ENCODE measurements at places on chromosomes 4 and X.
A peak's percentile ranks its signal among the peaks of the same experiment; 100 is the strongest.

GRCh38 chr4:145048817-145049216 lies 49.2 kb downstream of the ANAPC10 start:
- no peak for DNase-seq

GRCh38 chr4:161650812-161651211 lies 513.0 kb downstream of the FSTL5 start:
- peak; percentile 2 for DNase-seq

- DNase-seq, result no peak
Observed at GRCh38 chrX:87078231-87078630, 439.4 kb upstream of the KLHL4 start.

DNA sequence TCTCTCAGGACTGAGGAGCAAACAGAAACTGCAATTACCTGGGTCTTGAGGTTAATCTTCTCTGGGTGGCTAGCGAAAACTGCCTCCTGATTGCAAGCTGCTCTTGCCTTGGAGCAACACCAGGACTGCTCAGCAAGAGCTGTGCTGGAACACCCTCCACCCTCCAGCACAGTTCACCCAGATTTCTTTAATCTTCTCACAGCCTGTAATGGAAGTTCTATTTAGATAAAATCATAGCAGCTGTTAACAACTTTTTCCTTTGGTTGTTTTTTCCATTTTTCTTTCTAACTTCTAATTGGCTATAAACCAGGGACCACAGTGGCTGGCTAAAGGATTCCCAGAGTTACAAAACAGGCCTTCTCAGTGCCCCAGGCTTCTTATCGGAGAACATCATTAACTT lies 36.3 kb downstream of the OPHN1 start:
- no peak for DNase-seq

DNA sequence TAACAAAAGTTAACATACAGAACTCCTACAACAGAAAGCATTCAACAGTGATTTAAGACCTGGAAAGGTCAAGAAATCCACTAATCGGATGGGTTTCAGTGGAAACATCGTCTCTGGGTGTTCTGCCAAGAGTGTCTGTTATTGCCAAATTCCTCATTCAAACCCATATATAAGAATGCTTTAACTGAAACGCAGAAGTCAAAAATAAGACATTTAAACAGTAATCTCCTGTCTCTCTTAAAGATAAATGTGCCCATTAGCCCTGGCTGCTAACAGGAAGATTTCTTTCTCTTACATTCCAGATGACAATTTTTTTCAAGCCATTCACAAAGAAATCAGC lies 31.5 kb downstream of the DCTD start:
- DNase-seq, result no peak

DNA sequence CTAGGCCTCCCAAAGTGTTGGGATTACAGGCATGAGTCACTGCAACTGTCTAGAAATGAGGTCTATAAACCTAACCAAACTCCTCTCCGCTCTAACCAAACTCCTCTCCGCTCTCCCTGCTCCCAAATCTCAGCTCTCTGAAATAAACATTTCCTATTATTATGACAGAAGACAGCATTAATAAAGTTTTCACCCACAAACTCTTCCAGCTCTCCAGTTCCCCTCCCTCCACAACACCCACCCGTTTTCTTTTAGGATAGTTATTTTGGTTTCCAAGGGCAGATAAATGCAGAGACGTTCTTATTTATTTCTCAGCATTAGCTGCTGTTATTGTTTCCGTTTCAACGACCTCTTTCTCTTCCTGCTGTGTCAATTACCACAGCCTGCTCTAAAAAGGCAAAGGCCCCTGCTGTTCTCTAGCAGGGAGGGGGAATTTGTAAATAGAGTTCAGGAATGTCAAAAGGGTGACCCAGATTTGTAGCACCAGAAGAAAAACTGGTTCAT lies 13.3 kb upstream of the SCD5 start:
- no peak for DNase-seq

GRCh38 chrX:41666251-41666650 lies 22.5 kb upstream of the GPR34 start:
- DNase-seq, result no peak

DNA sequence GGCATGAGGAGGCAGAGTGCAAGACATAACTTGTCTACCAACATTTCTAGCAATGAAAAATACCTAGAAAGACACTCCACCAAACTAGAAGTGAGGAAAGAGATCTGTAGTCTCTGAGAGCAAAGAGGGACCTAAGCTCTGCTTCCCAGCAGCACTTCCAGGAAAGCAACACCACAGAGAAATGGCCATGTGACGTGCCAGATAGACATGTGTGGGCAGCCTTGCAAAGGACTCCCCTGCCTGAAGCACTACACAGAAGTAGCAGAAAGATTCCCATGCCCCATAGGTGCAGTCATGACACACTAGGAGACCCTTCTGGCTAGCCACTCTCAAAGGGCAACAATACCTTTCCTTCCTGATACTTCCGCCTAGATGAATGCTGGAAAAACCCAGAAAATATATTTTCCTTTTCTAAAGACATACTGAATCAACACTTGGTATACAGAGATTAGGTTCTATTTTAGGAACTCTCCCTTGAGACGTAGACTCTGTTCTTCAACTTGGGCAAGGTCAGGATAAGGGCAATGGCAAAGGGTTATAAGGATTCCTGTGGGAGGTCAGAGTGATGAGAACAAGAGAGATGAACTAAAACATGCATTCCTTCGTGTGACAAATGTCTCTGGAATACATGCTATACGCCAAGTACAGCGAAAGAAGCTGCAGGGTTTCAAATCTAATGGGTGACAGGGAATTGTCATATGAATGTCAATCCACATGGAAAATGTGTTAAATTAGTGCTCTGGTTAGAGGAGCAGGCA lies 187.5 kb upstream of the ETNPPL start:
- no peak for DNase-seq

- DNase-seq, result no peak
Observed at GRCh38 chr4:152072001-152072485, 311.2 kb upstream of the GATB start.

DNA sequence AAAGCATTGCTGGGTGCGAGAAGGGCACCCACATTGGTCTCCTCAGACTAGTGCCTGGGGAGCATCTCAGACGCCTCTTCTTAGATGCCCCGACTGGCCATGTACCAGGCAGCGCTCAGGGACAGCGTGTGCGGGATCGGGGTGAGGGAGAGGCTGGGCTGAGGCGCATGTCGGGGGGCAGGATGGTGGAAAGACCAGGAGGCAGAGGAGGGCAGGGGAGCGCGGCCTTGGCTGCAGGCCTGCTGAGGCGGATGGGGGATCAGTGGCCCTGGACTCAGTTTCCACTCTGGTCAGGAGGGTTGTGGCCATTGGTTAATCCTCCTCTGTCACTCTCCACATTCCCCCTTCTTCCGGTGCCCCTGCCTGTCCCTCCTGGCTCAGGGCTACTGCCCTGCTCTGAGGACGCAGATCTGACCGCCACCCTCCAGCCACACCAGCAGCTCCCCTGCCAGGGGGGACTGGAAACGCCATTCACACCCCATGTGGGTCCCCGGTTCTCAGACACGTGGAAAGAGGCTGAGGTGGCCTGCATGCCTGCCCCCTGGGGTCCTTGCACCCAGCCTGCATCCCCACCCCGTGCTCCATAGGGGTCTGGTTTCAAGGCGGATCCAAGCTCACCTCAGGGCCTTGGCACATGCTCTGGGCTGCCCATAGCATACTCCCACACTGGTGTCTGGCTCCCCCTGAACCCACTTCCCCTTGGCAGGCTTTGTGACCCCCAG lies 105.9 kb downstream of the CPZ start:
- DNase-seq, result no peak

DNA sequence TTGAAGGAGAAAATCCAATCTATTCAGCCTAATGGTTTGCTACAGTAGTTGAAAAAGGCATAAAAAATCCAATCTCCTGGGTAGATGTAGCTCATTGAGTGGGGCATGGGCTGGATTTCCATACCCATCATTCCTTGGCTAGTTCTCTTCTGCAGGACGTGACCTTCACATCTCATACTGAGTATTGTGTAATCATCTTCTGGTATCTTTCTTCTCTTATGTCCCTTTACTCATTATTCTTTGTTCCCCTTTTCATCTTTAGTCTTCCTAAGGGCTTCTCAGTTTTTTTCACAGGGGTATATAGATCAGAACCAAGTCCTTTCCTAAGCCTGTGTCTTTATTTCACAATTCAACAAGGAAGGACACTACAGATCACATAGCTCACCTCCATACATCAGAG lies 727.6 kb upstream of the MAGEB2 start:
- DNase-seq, result no peak

GRCh38 chrX:12007881-12008280 lies 130.4 kb upstream of the FRMPD4 start:
- no peak for DNase-seq

GRCh38 chrX:65586491-65586890 lies 51.9 kb upstream of the LAS1L start:
- no peak for DNase-seq

GRCh38 chrX:30821116-30821515 lies 67.9 kb downstream of the TAB3 start:
- no peak for DNase-seq

GRCh38 chrX:119755981-119756533 lies 2.3 kb upstream of the SOWAHD start:
- peak; percentile 54 for DNase-seq

GRCh38 chr4:69239092-69239491 lies 24.5 kb upstream of the UGT2B11 start:
- DNase-seq, result no peak

DNA sequence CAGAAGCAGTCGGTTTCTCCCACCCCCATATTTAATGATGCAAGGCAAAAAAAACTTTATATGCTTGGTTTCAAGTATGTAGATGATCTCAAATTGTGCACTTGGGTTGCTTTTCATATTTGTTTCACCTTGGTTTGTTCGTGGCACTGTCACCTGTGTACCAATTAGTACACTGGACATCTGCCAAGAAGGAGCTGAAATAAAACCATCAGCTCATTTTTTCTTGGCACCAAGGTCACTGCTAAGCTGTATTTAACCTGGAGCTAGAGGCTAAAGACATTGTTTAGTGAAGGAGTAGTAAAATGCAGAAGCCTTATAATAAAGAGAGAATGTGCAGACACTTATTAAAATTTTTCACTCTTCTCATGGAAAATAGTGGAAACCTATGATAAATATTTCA lies 430.8 kb downstream of the ARHGAP24 start:
- no peak for DNase-seq

GRCh38 chr4:89708903-89709421 lies 128.0 kb downstream of the SNCA start:
- DNase-seq, result no peak

- no peak for DNase-seq
Observed at GRCh38 chr4:128275346-128275745, 12.3 kb downstream of the PGRMC2 start.

- no peak for DNase-seq
Observed at GRCh38 chr4:5976921-5977320, 41.3 kb downstream of the C4orf50 start.

GRCh38 chr4:156568041-156568440 lies 403.6 kb downstream of the PDGFC start:
- no peak for DNase-seq

- no peak for DNase-seq
Observed at GRCh38 chrX:50638123-50638522, 167.5 kb upstream of the DGKK start.

DNA sequence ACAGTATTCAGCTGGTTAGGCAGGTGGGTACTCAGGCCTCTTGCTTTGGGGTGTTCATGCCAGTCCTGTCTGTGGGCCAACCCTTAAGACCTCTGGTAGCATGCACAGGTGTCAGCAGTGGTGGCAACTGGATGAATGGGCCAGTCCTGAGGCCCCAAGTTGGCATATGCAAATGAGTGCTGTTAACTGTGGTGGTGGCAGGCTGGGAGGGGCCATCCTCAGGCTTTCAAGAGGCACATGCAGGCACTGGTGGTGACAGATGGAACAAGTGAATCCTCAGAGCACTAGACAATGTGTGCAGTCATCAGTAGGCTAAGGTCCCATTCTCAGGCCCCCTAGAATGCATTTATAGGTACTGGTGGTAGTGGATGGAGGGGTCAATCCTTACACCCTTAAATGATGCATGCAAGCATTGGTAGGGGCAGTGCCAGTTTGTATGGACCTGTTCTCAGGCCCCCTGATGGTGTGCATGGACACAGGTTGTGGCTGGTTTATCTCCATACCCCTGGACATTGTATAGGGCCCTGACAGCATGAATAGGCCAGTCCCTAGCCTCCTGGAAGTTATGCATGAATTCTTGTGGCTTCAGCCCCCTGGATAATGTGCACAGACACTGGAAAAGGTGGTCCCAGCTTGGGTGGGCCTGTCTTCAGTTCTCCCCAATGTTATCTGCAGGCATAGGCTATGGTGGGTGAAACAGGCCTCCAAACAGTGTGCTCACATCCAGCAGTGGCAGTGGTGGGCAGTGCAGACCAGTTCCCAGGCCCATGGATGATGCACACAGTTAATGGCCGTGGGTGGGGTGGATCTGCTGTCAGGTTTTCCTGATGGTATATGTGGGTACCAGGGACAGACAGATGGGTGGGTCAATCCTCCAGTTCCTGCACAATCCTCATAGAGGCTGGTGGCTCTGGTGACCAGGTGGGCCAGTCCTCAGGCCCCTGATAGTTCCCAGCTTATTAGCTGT lies 24.7 kb downstream of the TECRL start:
- DNase-seq, result no peak

GRCh38 chrX:858542-859078 lies 228.0 kb downstream of the SHOX start:
- no peak for DNase-seq

DNA sequence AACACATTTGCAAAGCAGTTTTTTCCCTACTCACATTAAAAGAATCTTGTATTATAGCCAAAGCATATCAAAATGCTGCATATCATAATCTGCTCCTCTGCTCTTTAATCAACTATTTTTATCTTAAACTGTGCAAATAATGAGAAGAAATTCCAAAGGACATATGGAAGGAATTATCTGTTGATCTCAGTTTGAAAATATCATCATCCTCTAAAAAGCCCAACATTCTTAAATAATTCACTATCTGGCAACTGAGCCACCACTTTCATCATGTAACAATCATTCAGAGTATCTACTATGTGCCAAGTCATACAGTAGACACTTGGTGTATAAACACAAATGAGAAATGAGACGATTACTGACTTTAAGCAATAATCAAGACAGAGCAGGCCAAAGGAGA lies 63.0 kb downstream of the PRSS12 start:
- DNase-seq, result no peak

Measured in CD4-positive, alpha-beta T cell treated with Interleukin-4 for 4 hours (primary cell).